Spinal cord (tissue), 10 donors: ENCODE measurements at places on chromosomes 3 and 15. TPM values are rescaled to one million over a fixed set of nuclear protein-coding genes. Genes with fewer than 3 reads are reported as not detected.

GRCh38 chr15:70920981-70921696 is 28.5 kb downstream of the LRRC49 start:
- no peak for DNase-seq

NUP210 gene
- polyA plus RNA-seq = 15.2 TPM

- no peak for DNase-seq
Observed at GRCh38 chr3:157033001-157033400, 126.9 kb downstream of the CCNL1 start.

- DNase-seq = no peak
Observed at GRCh38 chr15:92510163-92510882, 116.6 kb downstream of the ST8SIA2 start.

GRCh38 chr3:74532446-74532845 is 82.0 kb downstream of the CNTN3 start:
- no peak for DNase-seq

GRK7 gene
- polyA plus RNA-seq = 0.21 TPM

DNA sequence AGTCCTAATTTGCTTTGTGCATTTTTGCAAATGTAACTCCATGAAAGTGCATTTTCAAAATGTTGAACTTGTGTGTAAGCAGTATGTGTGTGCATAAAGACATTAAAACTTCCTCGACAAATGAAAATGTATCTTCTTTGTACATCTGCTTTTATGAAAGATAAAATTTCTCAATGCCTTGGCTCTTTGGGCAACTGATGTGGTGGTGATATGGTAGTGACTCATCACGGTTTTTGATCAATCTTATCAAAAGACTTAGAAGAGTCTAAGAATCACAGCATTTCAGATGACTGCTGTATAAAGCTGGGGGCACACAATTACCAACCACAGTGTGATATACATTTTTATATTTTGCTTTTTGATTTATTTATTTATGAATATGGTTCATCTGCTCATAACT is 5.4 kb upstream of the MASP1 start:
- DNase-seq = no peak
